ENCODE measurements at places on chromosomes 1 and 21. TPM values are rescaled to one million over a fixed set of nuclear protein-coding genes. Genes with fewer than 3 reads are reported as not detected.

GRCh38 chr1:178134061-178134460 lies 40.2 kb downstream of the RASAL2 start:
- H3K36me3 ChIP-seq = no peaks in the 10 kb centered on the region
- H3K27ac ChIP-seq = no peak overlapping the region
- DNase-seq = no peak
- 0 out of 2 replicates have a peak, but pooled peaks cover 3% of the 10 kb centered on the region for H3K4me1 ChIP-seq

DNA sequence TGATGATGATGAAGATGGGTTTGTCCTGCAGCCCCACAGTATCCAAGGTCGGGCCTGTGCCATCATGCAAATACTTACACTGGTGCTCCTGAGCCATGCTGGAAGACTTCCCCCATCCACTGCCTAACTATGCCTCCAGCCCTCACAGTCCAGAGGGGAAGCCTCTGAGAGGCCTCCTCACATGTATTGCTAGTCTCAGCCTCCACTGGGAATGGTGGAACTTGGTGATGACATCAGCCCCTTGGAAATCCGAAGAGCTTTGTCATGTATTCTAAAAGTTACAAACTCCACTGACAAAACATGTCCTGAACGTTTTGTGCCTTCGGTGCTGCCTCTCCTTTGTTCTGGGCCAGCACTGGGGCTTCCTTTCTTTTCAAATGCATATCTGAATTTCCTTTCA lies 61.1 kb upstream of the DMRTB1 start:
- no peaks in the 10 kb centered on the region for H3K4me1 ChIP-seq
- H3K27ac ChIP-seq = no peak overlapping the region
- DNase-seq = no peak
- H3K36me3 ChIP-seq = no peaks in the 10 kb centered on the region

DNA sequence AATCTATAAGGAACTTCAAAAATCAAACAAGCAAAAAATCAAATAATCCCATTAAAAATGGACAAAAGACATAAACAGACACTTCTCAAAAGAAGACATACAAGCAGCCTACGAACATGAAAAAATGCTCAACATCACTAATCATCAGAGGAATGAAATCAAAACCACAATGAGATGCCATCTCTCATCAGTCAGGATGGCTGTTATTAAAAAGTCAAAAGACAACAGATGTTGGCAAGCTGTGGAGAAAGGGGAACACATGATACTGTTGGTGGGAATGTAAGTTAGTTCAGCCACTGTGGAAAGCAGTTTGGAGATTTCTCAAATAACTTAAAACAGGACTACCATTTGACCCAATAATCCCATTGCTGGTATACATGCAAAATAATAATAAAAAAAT lies 226.4 kb downstream of the S1PR1 start:
- no peak overlapping the region for H3K4me3 ChIP-seq
- H3K36me3 ChIP-seq = no peaks in the 10 kb centered on the region
- DNase-seq = no peak
- no peak overlapping the region for H3K27ac ChIP-seq
- H3K27me3 ChIP-seq = no peaks in the 10 kb centered on the region

- H3K36me3 ChIP-seq = no peaks in the 10 kb centered on the region
- no peaks in the 10 kb centered on the region for H3K27me3 ChIP-seq
These were observed 100.2 kb upstream of the COG2 start for GRCh38 chr1:230542054-230542453.

DNA sequence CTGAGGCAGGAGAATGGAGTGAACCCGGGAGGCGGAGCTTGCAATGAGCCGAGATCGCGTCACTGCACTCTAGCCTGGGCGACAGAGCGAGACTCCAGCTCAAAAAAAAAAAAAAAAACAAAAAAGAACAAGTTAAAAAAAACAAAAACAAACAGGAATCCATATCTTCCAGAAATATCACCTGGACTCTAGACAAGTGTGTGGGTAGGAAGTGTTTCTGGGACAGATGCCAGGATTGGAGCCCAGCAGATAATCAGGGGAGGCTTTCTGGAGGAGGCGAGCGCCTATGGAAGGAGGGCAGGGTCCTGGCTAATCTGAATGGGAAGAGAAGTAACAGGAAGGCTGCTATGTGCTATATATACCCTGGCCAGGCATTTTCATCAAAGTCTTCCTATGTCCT lies 43.6 kb upstream of the SYNC start:
- DNase-seq = no peak
- H3K4me1 ChIP-seq = peaks cover 15% of the 10 kb centered on the region
- H3K27ac ChIP-seq = no peak overlapping the region
- no peaks in the 10 kb centered on the region for H3K36me3 ChIP-seq
- no peaks in the 10 kb centered on the region for H3K27me3 ChIP-seq

DNA sequence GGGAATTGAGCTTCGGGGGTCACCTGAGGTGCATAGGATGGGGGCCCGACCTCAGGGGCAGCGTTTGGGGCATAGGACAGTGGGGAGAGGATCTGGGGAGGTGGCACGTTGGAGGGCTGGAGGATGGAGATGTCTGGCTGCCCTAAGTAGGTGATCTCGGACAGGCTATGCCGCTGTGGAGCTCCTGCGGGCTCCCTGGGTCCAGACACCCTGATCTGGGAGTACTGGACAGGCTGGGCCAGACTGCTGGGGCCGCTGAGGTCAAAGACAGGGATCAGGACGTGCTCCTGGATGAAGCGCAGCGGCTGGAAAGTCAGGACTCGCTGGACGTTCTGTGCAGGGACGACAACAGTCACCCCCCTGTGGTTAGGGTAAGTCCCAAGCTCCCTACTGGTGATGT lies 9.5 kb upstream of the MYOM3 start:
- H3K36me3 ChIP-seq = no peaks in the 10 kb centered on the region
- peaks cover 30% of the 10 kb centered on the region for H3K4me1 ChIP-seq
- H3K27me3 ChIP-seq = no peaks in the 10 kb centered on the region
- no peak overlapping the region for H3K4me3 ChIP-seq
- no peak for DNase-seq

Gene KCNJ15
- not detected for total RNA-seq

Gene RWDD3
- total RNA-seq = 13.3 TPM

Gene MXRA8
- total RNA-seq = 4.9 TPM

Gene OR2L2
- total RNA-seq = 0.16 TPM

Gene FCGR3A
- not detected for total RNA-seq

All from Caco-2 (cell line).